ENCODE measurements at places on chromosomes 4 and X.

DNA sequence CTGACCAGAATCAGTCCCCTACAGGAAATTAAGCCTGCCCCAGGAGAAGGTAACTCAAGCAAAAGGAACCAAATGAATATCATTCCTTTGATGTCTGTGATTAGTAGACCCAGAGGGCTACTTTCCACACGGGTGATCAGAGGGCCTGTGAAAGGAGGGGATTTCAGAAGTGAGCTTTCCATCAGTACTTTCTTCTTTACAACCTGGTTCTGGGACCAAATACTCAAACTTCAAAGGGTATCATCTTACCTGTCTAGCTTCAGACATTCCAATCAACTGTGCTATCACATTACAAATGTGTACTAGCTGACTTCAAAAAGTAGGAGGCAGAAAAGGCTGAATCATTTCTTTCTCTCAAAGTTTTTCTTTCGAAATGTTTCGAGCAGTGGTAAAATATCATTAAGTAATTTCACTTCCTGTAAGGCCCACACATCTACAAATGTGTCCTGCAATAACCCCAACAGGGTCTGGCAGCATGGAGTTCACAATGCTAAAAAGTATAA is 23.9 kb downstream of the ACSL4 start:
- DNase-seq: no peak

DNA sequence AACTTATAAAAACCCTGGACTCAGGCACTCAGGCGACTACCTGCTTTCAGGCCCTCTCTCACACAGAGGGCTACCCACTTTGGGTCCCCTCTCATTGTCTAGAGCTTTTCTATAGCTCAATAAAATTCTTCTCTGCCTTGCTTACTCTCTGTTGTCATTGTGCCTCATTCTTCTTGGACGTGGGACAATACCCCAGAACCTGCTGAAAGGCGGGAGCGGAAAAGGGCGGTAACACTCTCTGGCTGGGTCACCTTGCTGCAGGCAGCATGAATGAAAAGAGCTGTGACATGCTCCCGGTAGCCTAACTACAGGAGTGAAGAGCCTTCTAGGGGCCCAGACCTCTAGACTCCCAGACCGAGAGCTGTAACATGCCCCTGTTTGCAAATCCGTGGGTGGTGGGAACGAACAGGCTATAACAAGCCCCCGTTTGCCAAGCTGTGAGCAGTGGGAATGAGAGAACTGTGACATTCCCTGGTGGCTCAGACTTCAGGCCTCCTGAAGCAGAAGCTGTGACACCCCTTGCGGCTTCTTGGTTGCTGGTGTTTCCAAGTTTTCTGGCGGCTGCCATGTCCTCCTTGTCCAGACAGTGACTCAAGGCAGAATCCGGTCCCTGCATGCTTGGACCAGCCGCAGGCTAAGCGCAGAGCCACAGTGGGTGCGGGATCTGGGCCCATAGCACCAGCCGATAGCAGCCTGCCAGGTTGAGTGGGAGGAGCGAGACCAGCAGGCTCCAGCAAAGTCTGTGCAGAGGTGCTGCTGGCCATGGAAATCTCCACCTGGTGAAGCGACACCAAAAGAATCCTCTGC is 684.6 kb downstream of the ARAP2 start:
- no peak for DNase-seq

DNA sequence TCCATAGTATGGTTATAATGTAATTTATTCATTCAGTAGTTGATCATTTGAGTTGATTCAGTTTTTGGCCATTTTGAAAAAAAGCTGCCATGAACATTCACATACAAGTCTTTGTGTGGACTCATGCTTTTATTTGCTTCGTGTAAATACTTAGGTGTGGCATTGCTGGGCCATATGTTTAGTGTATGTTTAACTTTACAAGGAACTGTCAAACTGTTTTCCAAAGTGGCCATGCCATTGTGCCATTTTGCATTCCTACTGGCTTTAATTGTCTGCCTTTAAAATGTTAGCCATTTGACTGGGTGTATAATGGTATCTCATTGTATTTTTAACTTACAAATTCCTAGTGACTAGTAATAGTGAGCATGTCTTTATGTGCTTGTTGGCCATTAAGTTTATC is 8.8 kb downstream of the MTM1 start:
- no peak for DNase-seq

GRCh38 chrX:24332878-24333277 is 19.0 kb upstream of the SUPT20HL2 start:
- DNase-seq: no peak

DNA sequence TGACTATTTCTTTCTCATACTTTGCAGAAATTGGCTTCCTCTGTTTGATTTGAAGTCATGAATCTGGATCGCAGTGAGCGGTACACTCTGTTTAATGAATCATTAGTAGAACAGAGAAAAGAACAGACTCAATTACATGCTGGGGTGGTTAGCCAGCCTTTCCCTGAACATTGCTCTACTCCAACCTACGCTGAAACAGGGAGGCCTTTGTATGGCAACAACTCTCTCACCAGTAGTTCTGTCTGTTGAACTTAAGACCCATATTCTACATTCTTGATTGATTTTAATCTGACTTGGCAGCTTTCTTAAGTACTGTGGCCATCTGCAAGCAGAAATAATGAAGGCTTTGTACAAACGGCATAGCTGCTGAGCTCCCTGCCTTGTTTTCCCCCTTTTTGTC is 19.0 kb upstream of the AP1S2 start:
- DNase-seq: no peak

DNA sequence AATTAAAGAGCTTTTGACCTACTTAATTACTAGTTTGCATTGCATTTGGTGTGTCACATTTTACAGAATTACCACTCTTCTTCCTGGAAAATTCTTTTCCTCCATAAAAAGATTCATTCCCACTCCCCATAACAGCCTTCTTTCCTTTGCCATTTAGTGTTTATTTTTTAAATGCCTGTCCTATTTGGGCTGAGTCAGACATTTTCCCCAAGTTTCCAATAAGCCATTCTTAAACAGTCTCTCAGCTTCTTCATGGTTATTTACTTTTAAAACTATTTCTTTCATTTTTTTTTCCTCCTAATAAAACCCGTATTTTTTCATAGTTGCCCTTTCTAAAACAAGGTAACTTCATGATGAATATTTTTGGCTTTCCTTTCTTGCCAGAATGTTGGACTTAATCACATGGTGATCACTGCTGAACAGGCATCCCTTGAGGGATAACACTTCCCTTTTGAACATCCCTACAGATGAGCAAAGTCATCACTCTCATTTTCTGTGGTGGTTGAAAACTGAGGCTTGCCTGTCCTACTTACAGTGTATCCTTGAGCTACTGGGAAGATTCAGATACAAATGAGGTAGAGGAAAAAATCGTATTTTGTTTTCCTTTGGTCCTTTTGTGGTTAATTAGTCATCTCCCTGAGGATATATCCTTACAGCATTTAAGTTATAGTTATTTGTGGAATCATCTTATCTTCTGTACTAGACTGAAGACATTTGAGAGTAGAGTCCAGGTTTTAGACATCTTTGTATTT is 520.5 kb upstream of the NR3C2 start:
- no peak for DNase-seq

DNA sequence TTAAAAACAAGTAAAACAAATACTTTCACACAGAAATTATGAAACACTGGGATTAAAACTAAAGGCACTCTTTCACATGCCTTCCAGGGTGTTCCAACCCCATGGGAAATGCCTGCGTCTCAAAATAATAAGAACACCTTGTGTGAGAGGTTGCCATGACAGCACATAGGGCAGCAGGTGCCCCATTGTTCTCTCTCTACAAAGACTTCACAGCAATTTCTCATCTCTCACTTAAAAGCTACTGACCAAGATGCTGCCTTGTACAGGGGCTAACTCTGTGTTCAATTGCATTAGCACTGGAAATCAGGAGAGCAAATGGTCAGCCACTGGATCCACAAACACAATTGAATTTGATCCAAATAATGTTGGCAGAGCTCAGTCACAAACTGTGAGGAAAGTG is 102.5 kb upstream of the GALNTL6 start:
- no peak for DNase-seq

- no peak for DNase-seq
Observed at GRCh38 chrX:136598631-136599030, 49.3 kb upstream of the CD40LG start.

DNA sequence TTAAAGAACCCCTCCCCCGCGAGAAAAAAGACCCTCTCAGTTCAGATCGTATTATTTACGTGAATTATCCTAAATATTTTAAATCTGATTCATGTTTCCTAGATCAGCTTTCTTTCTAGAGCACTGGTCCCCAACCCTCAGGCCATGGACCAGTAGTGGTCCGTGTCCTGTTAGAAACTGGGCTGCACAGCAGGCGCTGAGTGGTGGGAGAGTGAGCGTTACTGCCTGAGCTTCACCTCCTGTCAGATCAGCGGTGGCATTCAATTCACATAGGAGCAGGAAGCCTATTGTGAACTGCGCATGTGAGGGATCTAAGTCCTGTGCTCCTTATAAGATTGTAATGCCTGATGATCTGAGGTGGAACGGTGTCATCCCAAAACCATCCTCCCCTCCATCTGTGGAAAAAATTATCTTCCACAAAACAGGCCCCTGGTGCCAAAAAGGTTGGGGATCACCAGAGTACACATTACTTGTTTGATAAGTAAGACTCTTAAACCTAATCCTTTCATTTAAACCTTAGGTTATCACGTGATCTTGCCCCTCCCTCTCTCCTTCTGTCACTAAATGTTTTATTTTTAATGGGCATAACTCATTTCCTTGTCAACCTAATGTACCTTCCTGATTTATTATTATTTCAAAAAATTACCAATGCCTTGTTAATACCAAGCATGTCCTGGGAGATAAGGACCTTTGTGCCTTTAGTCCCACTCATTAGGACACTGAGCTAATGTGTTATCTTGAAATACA is 442.9 kb downstream of the TLL1 start:
- no peak for DNase-seq

DNA sequence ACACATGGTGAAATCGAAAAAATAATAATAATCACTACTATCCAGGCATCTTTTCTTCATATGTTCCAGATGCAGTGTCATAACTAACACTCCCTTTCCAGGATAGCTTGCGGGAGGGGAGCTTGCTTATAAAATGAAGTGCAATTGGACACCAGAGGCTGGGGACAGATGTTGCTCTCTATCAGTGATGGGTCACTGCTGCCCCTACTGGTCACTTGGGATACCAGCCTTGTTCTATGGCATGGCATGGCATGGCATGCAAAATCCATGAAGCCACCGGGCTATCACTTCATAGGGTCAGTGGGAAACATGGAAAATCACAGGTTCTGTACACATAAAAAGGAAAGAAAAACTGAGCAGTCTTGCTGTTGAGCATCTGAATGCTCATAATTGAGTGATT is 168.1 kb downstream of the GLRA2 start:
- no peak for DNase-seq

DNA sequence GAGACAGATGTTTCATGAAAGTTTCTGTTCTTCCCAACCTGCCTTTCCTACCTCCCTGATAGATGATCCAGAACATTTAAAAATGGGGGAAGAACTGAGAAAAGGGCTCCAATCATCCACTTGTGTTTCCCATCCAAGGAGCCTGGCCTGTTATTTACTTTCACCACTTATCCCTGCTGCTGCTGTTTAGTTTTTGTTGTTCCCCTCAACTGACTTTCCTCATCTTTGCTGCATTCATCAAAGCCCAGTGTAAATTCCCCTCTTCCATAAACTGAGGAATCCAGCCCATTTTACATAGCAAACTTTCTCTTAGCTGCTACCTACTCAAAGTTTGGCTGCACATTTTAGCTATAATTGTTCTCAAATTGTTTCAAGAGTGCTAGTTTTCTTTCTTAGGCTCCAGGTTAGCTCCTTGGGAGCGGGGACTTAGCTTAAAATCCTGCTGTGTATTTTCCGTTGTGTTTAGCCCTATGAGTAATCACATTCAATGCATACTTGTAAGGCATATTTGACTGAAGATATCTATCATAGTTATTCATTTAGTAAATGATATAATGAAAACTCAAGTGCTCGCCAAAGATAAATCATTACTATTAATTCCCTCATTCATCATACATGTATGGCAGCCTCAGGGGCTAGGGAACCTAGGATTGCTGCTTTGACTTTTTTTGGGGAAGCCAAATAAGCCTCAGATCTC is 1.4 kb upstream of the PTPN13 start:
- DNase-seq: no peak

- DNase-seq: peak; percentile 14
Observed at GRCh38 chr4:52869196-52869595, 7.1 kb downstream of the RASL11B start.

DNA sequence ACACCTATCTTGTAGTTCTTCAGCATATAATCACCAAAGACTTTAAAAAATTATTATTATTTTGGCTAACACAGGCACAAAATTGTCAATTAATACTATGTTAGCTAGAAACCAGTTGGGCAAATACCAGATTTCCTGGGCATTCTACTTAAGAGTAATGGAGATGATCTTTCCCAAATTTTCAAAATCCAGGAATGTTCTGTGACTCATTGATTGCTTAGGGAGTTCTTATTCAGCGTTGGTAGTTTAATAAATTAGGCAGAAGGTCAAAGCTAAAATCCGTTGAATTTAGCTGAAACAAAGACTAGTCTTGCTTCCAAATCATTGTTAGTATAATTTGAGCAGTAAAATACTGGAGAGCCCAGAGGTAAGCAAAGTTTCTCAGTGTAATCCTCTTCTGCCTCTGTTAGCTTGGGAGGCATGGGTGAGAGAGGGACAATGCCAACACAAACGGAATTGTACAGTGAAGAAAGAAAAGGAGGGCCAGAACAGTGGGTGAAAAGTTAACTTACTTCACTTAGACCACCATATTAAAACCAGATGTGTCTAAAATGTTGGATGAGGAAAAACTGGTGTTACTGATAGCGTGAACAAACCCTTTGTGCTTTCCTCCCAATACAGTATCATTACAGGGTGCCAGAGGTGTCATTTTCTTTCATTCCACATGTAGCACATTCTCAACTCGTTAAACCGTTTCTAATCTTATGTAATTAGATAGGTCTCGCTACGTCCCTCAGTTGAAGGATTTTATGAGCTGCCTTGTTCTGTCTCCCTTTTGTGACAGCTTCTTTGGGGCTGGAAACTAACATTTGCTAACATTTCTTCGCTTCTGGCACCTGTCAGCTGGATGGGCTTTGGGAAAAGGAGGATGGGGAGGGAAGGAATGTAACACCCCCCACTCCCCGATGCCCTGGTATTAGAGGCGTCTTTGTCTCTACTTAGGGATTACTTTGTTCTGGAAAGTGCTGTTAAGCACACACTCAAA is 87.4 kb upstream of the CITED1 start:
- DNase-seq: no peak

DNA sequence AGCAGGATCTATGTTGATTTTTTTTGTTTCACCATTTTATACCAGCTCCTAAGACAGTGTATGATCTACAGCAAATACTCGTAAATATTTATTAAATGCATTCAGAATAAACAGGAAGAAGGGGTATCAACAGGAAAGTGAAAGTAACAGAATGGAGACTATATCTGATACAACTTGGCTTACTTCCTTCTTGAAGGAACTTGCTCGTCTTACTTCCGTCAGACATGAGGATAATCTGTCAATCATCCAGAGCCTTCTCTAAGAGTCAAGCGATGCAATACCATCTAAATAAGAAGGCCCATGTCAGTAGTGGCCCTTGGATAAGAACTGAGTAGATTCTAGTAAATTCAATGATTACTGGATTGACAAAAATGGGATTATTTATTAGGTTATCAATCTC is 84.2 kb downstream of the CAMK2D start:
- DNase-seq: no peak

GRCh38 chr4:169652535-169652934 is 32.2 kb downstream of the CLCN3 start:
- no peak for DNase-seq

Data from mucosa of gallbladder (tissue), 1 donor.